ELF-1 (cell line): ENCODE measurements at places on chromosomes 12 and 14.

GRCh38 chr14:99699085-99699760 is 15.1 kb downstream of the CYP46A1 start:
- no peak for DNase-seq

DNA sequence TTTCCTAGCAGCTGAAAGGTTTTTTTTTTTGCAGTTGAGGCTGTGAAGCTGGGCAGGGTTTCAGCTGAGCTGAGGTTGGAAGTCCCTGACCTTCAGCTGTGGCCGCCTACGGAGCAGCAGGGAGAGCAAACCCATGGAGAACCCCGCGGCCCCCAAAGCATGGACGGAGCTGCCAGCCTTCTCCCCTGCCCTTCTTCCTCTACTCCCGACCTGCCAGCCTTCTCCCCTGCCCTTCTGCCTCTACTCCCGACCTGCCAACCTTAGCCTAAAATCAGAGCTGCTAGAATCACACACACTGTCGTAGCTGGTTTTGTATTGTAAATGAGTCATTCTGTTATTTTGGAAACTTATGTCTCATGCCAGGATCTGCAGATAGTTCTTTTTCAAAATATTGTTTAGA is 74.6 kb downstream of the PPP2R5C start:
- no peak for DNase-seq

DNA sequence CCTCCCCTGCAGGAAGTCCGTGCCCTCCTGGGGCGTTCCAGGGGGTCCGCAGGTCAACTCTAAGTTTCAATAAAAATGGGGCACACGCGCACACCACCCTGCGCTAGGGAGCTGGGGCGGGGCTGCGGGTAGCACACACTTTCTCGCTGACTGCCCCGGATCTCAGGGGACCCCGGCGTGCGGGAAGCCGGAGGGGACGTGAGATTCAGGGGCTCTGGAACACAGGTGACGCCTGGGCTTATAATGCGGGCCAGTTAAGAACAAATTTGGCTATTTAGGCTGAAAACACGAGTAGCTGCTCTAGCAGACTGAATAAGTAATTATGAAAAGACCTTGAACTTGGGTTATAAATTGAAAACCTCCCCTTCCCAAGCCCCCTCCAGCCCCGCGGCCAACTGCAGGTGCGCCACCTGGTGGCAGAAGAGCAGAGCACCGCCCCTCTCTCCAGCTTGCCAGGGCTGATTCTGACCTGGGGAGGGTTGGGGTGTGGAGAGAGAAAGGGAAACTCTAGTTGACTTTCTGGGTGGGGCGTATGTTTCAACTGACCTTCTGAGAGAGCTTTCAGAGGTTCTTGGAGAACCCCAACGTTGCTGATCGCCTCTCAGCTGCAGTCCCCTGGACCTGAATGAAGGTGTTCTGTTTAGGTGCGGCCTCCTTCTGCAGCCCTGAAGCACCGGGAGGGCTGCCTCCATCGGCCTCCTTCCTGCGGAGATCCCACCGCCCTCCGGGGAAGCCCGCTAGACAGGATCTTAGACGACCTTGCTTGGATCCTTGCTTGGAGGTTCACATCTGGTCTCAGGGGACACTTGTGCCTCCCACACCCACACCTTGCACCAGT is 118.4 kb upstream of the EVL start:
- DNase-seq: peak; percentile 49

DNA sequence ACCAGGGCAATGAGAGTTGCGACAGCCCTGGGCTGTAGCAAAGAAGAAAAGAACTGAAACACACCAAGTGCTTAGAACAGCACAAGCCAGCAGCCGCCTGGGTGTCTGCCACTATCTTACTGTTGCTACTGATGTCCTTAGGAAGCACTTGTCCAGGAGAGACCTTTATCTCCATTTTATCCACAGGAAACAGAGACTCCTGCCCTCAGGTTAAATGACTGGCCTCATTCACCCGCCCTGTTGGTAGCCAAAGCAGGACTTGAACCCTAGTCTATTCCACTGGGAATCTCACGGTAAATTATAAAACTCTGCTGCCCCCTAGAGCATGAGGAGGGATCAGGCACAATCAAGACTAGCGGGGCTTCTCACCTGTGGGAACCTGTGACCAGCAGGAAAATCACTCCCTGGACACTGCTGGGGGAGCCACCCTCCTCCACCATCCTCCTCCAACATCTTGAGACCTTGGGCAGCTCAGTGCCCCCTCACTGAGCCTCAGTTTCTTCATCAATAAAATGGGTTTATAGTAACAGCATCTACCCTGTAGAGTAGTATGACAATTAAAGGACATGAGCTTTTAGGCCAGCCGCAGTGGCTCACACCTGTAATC is 20.5 kb upstream of the TESC start:
- DNase-seq: peak; percentile 75

DNA sequence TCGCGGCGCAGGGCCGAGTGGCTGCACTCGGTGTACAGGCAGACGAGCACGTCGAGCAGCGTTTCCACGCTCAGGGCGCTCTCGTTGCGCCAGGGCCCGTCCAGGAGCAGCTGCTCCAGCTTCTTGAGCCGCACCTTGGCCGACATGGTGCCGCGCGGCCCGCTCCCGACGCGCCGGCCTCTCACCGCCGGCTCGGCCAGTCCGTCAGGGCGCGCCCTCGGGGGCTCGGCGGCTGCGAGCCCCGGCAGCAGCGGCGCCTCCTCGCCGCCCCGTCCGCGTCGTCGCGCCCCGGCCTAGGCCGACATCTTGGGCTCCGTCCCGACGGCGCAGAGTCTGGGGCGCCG is 349 bp downstream of the CDC42BPB start:
- no peak for DNase-seq

- no peak for DNase-seq
These were observed 1.2 kb downstream of the PPP1CC start for GRCh38 chr12:110741341-110742095.

DNA sequence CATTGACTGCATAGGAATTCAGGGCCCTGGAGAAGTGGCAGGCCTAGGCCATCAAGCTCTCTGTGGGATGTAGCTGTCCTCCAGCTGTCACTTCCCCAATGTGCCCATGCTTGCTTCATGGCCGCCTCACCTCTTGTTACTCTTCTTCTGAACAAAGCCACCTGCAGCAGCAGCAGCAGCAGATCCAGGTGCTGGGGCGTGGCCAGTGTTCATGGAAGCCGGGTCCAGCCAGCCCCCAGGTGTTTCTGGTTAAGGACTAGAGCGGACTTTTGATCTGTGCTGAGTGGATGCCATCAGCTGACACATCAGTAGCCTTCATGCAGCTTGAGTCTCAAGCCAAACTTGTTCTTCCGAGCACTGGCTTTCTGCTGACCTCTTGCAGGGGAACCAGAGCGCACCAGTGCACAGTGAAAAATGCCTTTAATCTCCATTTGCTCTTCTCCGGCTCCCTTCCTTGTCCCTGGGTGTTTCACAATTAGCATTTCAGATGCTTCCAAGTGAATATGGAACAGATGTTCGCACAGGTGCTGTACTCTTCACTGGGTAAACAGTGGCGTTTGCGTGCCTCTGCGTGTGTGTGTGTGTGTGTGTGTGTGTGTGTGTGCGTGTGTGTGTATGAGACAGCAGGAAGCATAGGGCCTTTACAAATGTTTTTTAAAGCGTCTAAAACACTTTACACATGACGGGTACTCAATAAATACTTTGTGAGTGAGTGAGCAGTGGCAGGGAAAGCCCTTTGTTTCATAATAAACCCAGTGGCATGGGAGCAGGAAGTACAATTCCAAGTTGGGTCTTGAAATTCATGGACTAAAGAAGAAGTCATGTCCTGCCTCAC is 20.1 kb downstream of the TPCN1 start:
- no peak for DNase-seq

DNA sequence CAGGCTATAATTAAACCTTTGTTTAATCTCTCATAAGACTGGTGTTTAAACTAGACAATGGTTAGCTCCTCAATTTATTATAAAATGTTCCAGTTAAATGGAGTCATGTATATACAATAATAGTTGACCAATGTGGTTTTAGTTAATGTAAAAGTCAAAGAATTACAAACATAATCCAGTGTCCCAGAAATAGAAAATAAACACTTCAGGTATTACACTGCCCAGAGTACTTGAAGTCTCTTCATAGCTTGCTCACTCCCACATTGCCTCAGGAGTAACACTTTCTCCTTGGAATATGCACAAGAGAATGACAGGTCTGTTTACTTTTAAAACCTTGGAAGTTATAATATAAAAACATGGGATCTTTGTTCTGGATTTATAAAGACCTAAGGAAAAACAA is 60.5 kb downstream of the SLC38A1 start:
- no peak for DNase-seq

- no peak for DNase-seq
These were observed 583.7 kb upstream of the USP15 start for GRCh38 chr12:61676520-61676919.

GRCh38 chr12:31471823-31472222 is 119.1 kb downstream of the DENND5B start:
- DNase-seq: no peak
